ENCODE measurements at places on chromosomes 4 and X. TPM values are rescaled to one million over a fixed set of nuclear protein-coding genes. Genes with fewer than 3 reads are reported as not detected.

Gene BEX5
- total RNA-seq: 15.4 TPM

GRCh38 chr4:106301393-106302061 is 14.5 kb downstream of the TBCK start:
- DNase-seq: no peak

DNA sequence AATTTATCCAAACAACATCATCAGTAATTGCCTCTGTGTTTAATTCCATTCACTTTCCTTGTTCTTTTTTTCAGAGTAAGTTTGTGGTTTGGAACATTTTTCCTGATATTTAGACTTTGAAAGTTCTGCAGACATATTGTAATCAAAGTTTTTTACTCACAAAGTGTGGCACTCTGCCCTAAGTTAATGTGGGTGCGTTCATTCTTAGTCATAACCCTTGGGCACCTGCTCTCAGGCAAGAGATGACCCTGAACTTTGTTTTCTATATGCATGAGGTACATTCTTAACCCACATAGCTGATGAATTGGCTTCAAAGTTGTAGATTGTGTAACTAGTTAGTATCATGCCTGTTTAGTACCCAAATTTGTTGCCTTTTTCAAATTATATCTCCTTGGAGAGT is 424.3 kb downstream of the GRXCR1 start:
- DNase-seq: no peak

Gene PDGFRA
- total RNA-seq: 8.2 TPM

DNA sequence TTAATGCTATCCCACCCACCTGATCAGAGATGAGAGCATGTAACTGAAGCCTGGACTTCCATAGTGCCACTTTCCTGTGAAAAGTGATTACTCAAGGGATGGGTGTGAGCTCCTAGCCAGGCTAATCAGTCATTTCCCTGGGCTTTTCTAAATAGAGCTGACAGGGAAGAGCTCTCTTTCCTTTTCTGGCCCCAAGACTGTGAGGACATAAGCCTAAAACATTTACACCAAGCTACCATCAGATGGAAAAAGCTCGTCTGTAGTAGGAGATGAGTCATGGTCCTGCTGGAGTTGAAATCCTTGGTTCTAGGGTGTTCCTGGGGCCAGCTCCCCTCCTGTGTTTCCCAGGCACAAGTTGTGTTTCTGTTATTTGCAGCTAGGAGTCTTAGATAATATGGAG is 52.4 kb upstream of the NDP start:
- DNase-seq: no peak

Gene TCEAL7
- 0.25 TPM for total RNA-seq

DNA sequence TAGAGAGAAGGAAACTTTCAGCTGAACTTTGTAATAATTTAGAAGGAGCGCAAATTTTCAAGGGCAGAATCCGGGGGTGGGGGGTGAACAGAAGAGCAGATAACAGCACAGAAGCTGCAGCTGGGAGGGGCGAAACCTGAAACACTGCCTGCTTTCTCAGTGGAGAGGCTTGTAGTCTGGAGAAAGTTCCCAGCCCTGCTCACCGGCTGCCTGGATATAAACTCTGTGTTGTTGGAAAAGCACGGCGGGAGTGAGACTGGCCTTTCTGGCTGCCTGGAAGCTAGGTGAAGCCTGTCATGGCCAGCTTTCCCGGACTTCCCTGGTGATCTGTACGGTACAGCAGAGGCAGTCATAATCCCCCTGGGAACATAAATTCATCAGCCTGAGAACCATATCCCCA is 1352.1 kb upstream of the DIAPH2 start:
- DNase-seq: no peak

Gene ARMCX2
- total RNA-seq: 10.6 TPM

Gene NKAP
- total RNA-seq: 3.0 TPM

DNA sequence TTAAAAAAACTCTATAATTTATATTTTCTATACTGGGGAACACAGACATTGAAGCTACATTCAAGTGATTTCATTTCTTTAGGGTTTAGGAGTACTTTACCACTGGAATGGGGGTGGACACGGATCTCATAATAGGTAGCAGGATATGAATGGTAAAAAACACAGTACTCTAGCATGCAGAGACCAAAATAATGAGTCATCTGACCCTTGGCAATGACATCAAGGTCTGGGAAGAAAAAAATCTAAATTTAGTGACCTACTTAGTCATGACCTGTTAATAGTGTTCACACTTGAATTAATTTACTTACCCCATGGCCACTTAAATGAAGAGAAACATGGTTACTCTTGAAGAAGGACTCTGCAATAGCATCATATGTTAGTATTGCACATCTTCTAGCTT is 187.9 kb downstream of the EPHA5 start:
- no peak for DNase-seq

Gene YY2
- 0.83 TPM for total RNA-seq

DNA sequence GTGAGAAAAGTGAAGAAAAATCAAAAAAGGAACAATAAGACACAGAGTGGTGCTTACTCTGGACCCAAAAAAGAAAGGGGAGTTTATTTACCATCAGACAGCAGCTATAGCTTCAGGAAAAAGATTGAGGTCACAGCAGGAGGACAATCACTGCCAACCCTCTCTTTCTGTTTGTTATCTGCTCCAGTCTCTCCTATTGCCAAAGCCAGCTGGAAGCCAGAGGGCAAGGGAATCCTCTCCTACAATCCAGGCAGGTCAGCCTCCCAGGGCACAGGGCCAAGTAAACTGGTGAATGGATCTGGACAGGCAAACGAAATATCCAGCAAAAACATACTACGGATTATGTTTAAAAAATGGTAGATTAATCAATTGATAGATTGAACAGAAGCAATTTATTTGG is 306.9 kb upstream of the SLIT2 start:
- no peak for DNase-seq
